ENCODE measurements at places on chromosomes 5 and 9. TPM values are rescaled to one million over a fixed set of nuclear protein-coding genes. Genes with fewer than 3 reads are reported as not detected.

GRCh38 chr9:99327667-99328066, 105.6 kb downstream of the SEC61B start:
- peaks cover 6% of the 10 kb centered on the region for H3K27me3 ChIP-seq
- H3K4me3 ChIP-seq, result no peak overlapping the region
- no peak overlapping the region for H3K27ac ChIP-seq
- no peaks in the 10 kb centered on the region for H3K36me3 ChIP-seq
- H3K4me1 ChIP-seq, result no peaks in the 10 kb centered on the region

DNA sequence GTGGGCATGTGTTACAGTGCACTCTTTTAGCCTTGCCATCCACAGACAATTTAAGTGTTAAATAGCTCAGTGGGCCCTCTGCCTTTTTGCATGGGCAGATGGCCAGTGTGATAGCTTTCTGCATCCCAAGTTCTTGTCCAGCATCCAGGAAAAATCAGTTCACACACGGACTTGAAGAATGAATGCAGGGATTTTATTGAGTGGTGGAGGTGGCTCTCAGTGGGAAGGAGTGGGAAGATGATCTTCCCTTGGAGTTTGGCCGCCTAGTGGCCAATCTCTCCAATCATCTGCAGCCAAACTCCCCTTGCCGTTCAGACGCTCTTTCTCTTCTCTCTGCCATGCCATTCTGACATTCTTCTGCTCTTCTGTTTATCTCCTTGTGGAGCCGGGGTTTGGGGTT, 322.4 kb upstream of the GRAMD2B start:
- H3K36me3 ChIP-seq, result no peaks in the 10 kb centered on the region
- no peak for DNase-seq
- no peaks in the 10 kb centered on the region for H3K27me3 ChIP-seq
- H3K27ac ChIP-seq, result no peak overlapping the region
- no peak overlapping the region for H3K4me3 ChIP-seq
- H3K4me1 ChIP-seq, result no peaks in the 10 kb centered on the region

DNA sequence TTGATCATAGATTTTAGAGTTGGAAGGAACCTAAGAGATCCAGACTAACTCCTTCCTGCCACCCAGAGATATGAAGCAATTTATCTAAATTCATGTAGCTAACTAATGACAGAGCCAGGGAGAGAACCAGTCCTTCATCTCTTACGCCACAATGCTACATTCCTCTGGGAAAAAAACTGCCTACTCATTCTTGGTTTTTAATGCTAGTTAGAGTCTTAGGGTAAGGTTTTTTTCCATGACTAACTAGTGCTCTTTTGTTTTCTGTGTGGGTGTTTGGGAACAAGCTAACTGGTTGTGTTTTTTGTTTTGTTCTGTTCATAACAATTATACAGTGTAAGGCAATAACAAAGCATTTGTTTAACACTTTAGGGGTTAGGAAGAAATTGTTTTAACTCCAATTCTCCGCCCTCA, 52.4 kb downstream of the SLC44A1 start:
- no peak overlapping the region for H3K27ac ChIP-seq
- H3K36me3 ChIP-seq, result no peaks in the 10 kb centered on the region

- no peaks in the 10 kb centered on the region for H3K36me3 ChIP-seq
- DNase-seq, result no peak
- peaks cover 27% of the 10 kb centered on the region for H3K27me3 ChIP-seq
- no peak overlapping the region for H3K27ac ChIP-seq
- H3K4me3 ChIP-seq, result no peak overlapping the region
Measured at GRCh38 chr5:168446983-168447619, 39.2 kb upstream of the RARS1 start.

- H3K36me3 ChIP-seq, result no peaks in the 10 kb centered on the region
- H3K4me1 ChIP-seq, result no peaks in the 10 kb centered on the region
- no peak for DNase-seq
- H3K27ac ChIP-seq, result no peak overlapping the region
- H3K4me3 ChIP-seq, result no peak overlapping the region
- no peaks in the 10 kb centered on the region for H3K27me3 ChIP-seq
Measured at GRCh38 chr5:24750355-24750754, 105.6 kb upstream of the CDH10 start.

- H3K4me1 ChIP-seq, result no peaks in the 10 kb centered on the region
- no peak overlapping the region for H3K27ac ChIP-seq
- no peaks in the 10 kb centered on the region for H3K36me3 ChIP-seq
- no peaks in the 10 kb centered on the region for H3K27me3 ChIP-seq
Measured at GRCh38 chr9:125825762-125826161, 78.6 kb downstream of the PBX3 start.

DNA sequence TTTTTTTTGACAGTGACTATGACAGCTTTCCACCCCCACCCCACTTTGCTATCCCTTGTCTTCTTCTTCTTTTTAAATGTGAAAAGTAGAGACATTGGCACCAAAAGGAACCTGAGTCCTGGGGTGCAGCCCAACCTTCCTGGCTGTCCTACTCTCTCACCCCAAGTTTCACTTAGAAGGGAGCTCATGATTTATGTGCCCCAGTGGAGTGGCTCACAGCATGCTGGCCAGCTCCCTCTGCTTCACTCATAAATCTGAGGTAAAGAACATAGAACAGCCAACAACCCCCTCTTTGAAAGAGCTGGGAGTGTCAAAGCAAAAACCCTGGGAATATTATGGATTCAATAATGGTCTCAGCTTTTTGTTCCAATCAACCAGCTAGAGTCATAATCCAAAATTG, 196.3 kb upstream of the DAPK1 start:
- H3K4me1 ChIP-seq, result no peaks in the 10 kb centered on the region
- no peak overlapping the region for H3K4me3 ChIP-seq
- no peaks in the 10 kb centered on the region for H3K36me3 ChIP-seq
- H3K27me3 ChIP-seq, result 0 out of 2 replicates have a peak, but pooled peaks cover 4% of the 10 kb centered on the region

DNA sequence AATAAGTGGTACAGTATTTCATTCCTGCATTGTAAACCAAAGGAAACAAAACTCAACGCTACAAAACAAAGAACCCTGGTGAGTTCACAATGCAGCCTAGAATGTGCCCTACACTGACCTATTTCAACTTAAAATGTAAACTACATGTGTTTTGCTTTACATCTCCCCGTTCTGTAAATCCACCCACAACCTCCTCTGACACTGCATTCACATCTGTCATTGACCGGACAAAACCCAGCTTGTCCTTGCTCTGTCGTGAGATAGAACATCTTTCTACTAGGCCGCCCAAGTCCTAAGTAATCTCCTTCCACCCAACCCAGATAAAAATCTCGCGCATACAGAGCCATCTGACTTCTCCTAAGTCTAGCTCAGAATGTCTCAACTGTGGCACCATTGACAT, 6.1 kb upstream of the VLDLR start:
- H3K27me3 ChIP-seq, result no peaks in the 10 kb centered on the region
- no peaks in the 10 kb centered on the region for H3K36me3 ChIP-seq
- H3K4me1 ChIP-seq, result no peaks in the 10 kb centered on the region
- H3K27ac ChIP-seq, result no peak overlapping the region

- no peak for DNase-seq
- H3K36me3 ChIP-seq, result no peaks in the 10 kb centered on the region
- no peaks in the 10 kb centered on the region for H3K27me3 ChIP-seq
Measured at GRCh38 chr5:100502684-100503083, 32.5 kb upstream of the FAM174A start.

DNA sequence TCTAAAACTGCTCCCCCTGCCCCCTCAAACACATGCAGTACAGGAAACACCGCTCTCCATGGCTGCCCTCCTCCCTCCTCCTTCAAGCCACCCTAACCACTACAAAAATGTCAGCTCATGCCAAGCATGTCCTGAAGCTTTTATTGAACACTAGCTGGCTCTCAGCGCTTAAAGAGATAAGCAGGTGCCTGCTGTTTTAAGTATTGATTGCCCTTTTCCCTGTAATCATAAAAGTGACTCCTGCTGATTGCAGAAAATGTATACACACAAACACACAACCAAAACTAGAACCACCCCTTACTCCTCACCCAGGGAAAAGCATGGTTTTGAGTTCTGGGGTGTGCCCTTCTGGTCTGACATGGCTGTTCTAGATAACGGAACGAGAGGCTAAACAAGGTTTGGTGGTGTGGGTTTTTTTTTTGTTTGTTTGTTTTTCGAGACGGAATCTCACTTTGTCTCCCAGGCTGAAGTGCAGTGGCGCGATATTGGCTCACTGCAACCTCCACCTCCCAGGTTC, 3.7 kb upstream of the UCK1 start:
- peaks cover 17% of the 10 kb centered on the region for H3K4me1 ChIP-seq
- H3K27me3 ChIP-seq, result peaks cover 8% of the 10 kb centered on the region
- no peak overlapping the region for H3K27ac ChIP-seq
- H3K4me3 ChIP-seq, result no peak overlapping the region
- peak; percentile 23 for DNase-seq

DNA sequence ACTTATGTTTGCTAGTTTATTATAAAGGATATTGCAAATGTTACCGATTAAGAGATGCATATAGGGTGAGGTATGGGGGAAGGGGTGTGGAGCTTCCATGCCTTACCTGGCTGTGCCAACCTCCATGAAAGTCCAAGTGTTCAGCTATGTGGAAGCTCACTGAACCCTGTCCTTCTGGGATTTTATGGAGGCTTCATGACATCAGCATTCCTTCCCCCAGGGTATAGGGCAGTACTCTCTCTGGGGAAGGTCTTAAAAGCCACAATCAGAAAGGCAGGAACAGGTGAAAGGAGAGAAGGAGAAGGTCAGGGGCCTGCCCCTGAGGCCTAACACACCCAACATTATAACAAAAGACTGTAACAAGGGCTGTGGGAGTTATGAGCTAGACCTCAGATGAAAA, 592.6 kb downstream of the PDE4D start:
- H3K36me3 ChIP-seq, result no peaks in the 10 kb centered on the region
- no peak for DNase-seq
- H3K27ac ChIP-seq, result no peak overlapping the region
- H3K27me3 ChIP-seq, result no peaks in the 10 kb centered on the region
- no peaks in the 10 kb centered on the region for H3K4me1 ChIP-seq
- H3K4me3 ChIP-seq, result no peak overlapping the region

DNA sequence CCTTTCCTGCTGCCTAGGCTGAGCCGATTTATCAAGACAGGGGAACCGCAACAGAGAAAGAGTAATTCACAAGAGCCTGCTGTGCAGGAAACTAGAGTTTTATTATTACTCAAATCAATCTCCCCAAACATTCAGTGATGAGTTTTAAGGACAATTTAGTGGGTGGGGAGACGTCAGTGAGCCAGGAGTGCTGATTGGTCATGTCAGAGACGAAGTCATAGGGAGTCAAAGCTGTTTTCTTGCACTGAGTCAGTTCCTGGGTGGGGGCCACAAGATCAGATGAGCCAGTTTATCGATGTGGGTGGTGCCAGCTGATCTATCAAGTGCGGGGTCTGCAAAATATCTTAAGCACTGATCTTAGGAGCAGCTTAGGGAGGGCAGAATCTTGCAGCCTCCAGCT, 19.0 kb downstream of the SNX24 start:
- 0 out of 2 replicates have a peak, but pooled peaks cover 3% of the 10 kb centered on the region for H3K4me1 ChIP-seq
- peak; percentile 28 for DNase-seq
- H3K27me3 ChIP-seq, result no peaks in the 10 kb centered on the region

GRCh38 chr5:169728-170094, 21.6 kb upstream of the LRRC14B start:
- peaks cover 22% of the 10 kb centered on the region for H3K4me1 ChIP-seq
- H3K4me3 ChIP-seq, result no peak overlapping the region
- H3K27ac ChIP-seq, result no peak overlapping the region
- peaks cover 52% of the 10 kb centered on the region for H3K27me3 ChIP-seq
- DNase-seq, result no peak

GRCh38 chr9:94157050-94157801, 73.0 kb downstream of the PTPDC1 start:
- no peak overlapping the region for H3K4me3 ChIP-seq
- no peaks in the 10 kb centered on the region for H3K36me3 ChIP-seq
- DNase-seq, result no peak
- peaks cover 33% of the 10 kb centered on the region for H3K4me1 ChIP-seq
- H3K27me3 ChIP-seq, result no peaks in the 10 kb centered on the region

- no peak overlapping the region for H3K27ac ChIP-seq
- H3K27me3 ChIP-seq, result no peaks in the 10 kb centered on the region
- peak; percentile 7 for DNase-seq
- H3K4me1 ChIP-seq, result no peaks in the 10 kb centered on the region
Measured at GRCh38 chr9:79581794-79582193, 10.0 kb downstream of the TLE4 start.

- H3K27me3 ChIP-seq, result 0 out of 3 replicates have a peak, but pooled peaks cover 3% of the 10 kb centered on the region
- no peaks in the 10 kb centered on the region for H3K36me3 ChIP-seq
- no peak overlapping the region for H3K4me3 ChIP-seq
- peaks cover 9% of the 10 kb centered on the region for H3K4me1 ChIP-seq
- peak; percentile 78 for DNase-seq
Measured at GRCh38 chr5:5340206-5340729, 82.2 kb upstream of the ICE1 start.

DNA sequence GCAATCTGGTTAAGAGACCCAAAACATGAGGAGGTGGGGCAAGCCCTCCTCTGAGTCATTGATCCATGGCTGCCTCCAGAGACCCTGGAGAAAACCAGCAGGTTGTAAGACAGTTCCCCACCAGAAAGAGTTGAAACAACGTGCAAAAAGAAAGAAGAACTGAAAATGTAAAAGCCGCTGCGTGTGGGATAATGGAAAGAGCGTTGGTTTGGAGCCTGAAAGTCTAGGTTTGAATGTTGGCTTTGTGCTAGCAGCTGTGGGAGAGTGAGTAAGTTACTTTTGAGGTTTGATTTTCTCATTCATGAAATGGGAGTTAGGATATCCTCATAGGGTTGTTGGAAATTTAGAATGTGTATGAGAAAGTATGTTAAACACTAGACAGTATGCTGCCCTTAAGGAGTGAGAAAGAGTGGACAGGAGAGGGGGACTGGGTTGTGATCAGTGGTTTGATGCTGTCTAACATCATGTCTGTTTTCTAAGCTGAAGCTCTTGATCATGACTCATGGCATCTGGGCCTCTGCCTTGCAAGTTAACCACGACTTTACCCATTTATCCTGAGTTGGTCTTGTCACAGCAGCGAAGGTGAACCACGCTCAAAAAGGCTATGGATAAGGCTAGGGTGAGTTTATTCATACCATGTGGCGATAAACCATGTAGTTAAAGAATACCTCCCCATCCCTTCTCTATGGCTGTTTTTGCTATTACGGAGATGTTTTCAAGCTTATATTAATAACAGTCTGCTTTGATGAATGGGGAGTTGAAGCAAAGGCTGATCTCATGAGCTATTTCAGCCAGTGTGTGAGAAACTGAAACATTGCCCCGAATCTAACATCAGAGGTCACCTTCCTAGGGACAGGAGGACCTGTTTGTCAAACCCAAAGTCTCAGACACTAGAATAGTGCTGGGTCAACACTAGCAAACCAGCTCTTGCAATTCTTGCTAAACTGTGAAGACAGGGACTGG, 41.3 kb downstream of the ZNF366 start:
- no peak for DNase-seq
- peaks cover 22% of the 10 kb centered on the region for H3K4me1 ChIP-seq
- H3K36me3 ChIP-seq, result no peaks in the 10 kb centered on the region
- no peak overlapping the region for H3K27ac ChIP-seq
- H3K27me3 ChIP-seq, result no peaks in the 10 kb centered on the region

DNA sequence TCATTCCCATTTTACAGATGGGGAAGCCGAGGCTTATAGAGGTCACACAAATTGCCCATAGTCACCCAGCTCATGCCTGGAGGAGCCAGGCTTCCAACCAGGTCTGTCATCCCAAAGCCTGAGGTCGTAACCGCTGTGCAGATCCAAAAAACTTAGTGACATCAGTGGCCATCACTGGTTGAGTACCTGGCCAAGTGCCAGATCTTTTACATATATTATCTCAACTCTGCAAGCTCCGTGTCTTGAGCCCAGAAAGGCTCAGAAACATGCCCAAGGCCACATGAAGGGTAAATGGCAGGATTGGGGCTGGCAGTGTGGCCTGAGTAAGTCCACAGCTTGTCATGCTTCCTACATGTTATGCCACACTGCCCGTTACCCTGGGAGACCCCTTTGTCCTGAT, 13.5 kb downstream of the CFAP77 start:
- no peaks in the 10 kb centered on the region for H3K4me1 ChIP-seq
- no peak overlapping the region for H3K4me3 ChIP-seq

Gene NUTM2G
- total RNA-seq, result not detected

Gene EMB
- total RNA-seq, result 0.27 TPM

Gene NADK2
- 34.6 TPM for total RNA-seq

Gene LRRTM2
- not detected for total RNA-seq

Gene CDKN2B-AS1
- total RNA-seq, result not detected

Gene PAIP2
- 100 TPM for total RNA-seq
